ENCODE measurements at places on chromosomes 7 and 10.

- no peak for DNase-seq
Observed at GRCh38 chr7:94061326-94061725, 57.2 kb upstream of the BET1 start.

GRCh38 chr7:75808106-75808505 is 5.5 kb downstream of the CCL24 start:
- no peak for DNase-seq

DNA sequence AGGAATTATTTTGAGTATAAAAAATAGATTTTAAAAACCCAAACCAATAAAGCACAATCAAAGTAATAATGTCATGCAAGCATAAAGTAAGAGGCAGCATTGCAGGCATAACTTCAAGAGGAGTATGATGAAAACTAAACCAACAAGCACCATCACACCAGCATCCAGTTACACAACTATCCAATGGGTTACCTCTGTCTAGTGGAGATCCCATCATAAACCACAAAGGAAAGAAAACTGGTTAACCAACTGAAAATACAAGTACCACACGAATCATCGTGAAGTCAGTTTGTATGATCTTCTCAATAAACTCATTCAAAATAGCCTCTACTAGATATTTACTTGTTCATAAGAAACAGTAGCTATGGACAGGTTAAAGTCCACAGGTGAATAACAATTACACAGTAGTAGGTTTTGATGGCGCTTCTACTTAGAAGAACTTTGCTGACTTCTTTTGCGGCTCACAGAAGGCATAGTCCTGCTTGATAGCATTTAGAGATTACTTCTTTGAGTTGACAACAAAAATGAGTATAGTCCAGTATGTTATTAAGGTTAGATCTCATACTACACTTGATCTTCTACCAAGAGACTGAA is 116.6 kb downstream of the MICU1 start:
- no peak for DNase-seq

- DNase-seq: no peak
Observed at GRCh38 chr10:12927896-12928295, 73.6 kb downstream of the CCDC3 start.

DNA sequence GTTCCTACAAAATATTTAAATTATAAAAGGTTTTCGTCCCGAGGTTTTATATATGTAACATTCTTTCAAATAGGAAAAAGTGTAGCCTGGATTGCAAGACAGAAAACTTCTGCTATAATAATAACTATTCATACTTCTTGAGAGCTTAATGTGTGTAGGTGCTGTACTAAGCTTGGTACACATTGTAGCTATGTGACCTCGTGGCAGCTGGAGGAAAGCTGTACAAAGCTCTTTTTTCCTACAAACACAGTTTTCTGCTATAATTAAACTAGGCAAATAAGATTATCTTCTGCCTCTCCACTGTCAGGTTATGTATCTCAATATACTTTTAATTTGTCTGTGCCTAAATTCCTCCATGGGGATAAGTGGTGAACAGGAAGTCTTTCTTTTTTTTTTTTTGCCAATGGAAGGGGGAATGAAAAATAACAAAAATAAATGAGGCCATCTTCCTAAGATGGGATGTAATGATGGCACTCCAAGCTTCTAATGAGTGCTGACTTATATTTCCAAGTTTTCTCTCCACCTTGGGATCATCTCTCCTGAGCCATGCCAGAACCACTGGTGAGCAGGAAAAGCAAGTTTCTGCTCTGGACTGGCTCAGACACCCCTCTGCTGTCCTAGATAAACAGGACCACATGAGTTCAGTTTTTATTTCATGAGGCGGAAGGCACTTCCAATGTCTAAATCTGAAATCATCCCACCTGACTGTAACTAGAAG is 9.9 kb downstream of the SGMS1 start:
- no peak for DNase-seq

- DNase-seq: no peak
Observed at GRCh38 chr7:43248961-43249822, 136.7 kb downstream of the HECW1 start.

- no peak for DNase-seq
Observed at GRCh38 chr7:20404320-20404719, 73.6 kb downstream of the ITGB8 start.

GRCh38 chr7:30795161-30795948 is 24.1 kb downstream of the MINDY4 start:
- DNase-seq: no peak

DNA sequence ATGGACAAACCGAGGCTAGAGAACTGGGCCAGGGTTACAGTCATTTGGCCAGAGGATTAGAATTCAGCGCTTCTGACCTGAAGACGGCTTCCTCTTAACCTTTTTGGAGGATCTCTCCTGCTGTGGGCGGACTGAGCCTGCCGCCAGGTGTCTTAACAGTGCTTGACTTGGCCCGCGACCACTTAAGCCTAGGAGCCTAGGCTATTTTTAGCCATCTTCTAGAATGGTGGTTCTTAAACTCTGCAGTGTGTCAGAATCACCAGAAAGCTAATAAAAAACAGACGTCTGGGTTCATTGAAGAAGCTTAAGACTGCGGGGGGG is 722 bp downstream of the MDH2 start:
- no peak for DNase-seq

- DNase-seq: no peak
Observed at GRCh38 chr7:98974906-98975816, 96.8 kb downstream of the TRRAP start.

- no peak for DNase-seq
Observed at GRCh38 chr10:71229726-71230655, 17.6 kb downstream of the UNC5B start.
